ENCODE measurements at places on chromosomes 5 and 9. TPM values are rescaled to one million over a fixed set of nuclear protein-coding genes. Genes with fewer than 3 reads are reported as not detected.

DNA sequence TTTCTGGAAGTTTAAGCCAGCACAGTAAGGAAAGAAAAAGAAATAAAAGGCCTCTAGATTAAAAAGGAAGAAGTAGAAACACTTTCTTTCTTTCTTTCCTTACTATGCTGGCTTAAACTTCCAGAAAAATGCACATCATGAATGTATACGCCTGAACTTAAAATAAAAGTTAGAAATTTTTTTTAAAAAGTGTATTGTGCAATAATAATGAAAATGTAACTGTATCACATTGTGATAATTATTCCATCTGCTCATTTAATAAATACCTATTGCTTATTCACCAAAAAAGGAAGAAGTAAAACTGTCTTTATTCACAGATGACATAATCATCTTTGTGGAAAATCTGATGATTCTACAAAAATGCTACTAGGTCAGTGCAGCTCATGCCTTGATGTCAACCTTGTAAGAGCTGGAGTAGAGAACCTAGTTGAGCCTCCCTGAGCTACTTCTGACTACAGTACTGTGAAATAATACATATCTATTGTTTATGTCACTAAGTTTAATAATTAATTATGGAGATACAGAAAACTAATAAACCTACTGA, 49.4 kb downstream of the MCTP1 start:
- H3K27me3 ChIP-seq = no peaks in the 10 kb centered on the region
- H3K36me3 ChIP-seq = no peaks in the 10 kb centered on the region
- DNase-seq = no peak
- H3K27ac ChIP-seq = no peak overlapping the region

The NR6A1 gene
- polyA plus RNA-seq = 1.2 TPM

The CER1 gene
- 0.45 TPM for polyA plus RNA-seq

The CPEB4 gene
- 9.5 TPM for polyA plus RNA-seq

GRCh38 chr5:96024683-96025475, 63.2 kb upstream of the ELL2 start:
- no peak overlapping the region for H3K4me3 ChIP-seq
- no peak for DNase-seq
- no peaks in the 10 kb centered on the region for H3K36me3 ChIP-seq
- no peak overlapping the region for H3K27ac ChIP-seq
- no peaks in the 10 kb centered on the region for H3K4me1 ChIP-seq
- no peaks in the 10 kb centered on the region for H3K27me3 ChIP-seq

The PTGES2 gene
- 117 TPM for polyA plus RNA-seq

GRCh38 chr9:109868207-109868606, 88.2 kb downstream of the PALM2AKAP2 start:
- no peaks in the 10 kb centered on the region for H3K4me1 ChIP-seq
- DNase-seq = no peak
- no peaks in the 10 kb centered on the region for H3K36me3 ChIP-seq

- H3K4me3 ChIP-seq = no peak overlapping the region
- H3K27ac ChIP-seq = peak overlapping the region; percentile 44
- H3K36me3 ChIP-seq = no peaks in the 10 kb centered on the region
- peak; percentile 10 for DNase-seq
- H3K4me1 ChIP-seq = peaks cover 8% of the 10 kb centered on the region
Observed at GRCh38 chr5:10702040-10702629, 58.9 kb downstream of the DAP start.

GRCh38 chr5:116075191-116075831, 9.5 kb upstream of the COMMD10 start:
- H3K36me3 ChIP-seq = no peaks in the 10 kb centered on the region
- no peaks in the 10 kb centered on the region for H3K27me3 ChIP-seq
- no peak for DNase-seq
- no peaks in the 10 kb centered on the region for H3K4me1 ChIP-seq

The PCDHB14 gene
- 2.0 TPM for polyA plus RNA-seq

The SLC1A3 gene
- polyA plus RNA-seq = 1.1 TPM

The SPATA31E1 gene
- polyA plus RNA-seq = not detected

- H3K4me1 ChIP-seq = no peaks in the 10 kb centered on the region
- H3K27me3 ChIP-seq = no peaks in the 10 kb centered on the region
- H3K27ac ChIP-seq = no peak overlapping the region
- H3K36me3 ChIP-seq = no peaks in the 10 kb centered on the region
- DNase-seq = no peak
- H3K4me3 ChIP-seq = no peak overlapping the region
Observed at GRCh38 chr9:116309900-116310611, 156.5 kb downstream of the PAPPA start.

The FAM200C gene
- polyA plus RNA-seq = 5.3 TPM

- H3K36me3 ChIP-seq = no peaks in the 10 kb centered on the region
- H3K27ac ChIP-seq = no peak overlapping the region
- no peaks in the 10 kb centered on the region for H3K4me1 ChIP-seq
- H3K27me3 ChIP-seq = no peaks in the 10 kb centered on the region
- H3K4me3 ChIP-seq = no peak overlapping the region
Observed at GRCh38 chr5:107474716-107475489, 195.8 kb downstream of the EFNA5 start.

The VLDLR gene
- 8.6 TPM for polyA plus RNA-seq

The CDHR2 gene
- polyA plus RNA-seq = 8.0 TPM

DNA sequence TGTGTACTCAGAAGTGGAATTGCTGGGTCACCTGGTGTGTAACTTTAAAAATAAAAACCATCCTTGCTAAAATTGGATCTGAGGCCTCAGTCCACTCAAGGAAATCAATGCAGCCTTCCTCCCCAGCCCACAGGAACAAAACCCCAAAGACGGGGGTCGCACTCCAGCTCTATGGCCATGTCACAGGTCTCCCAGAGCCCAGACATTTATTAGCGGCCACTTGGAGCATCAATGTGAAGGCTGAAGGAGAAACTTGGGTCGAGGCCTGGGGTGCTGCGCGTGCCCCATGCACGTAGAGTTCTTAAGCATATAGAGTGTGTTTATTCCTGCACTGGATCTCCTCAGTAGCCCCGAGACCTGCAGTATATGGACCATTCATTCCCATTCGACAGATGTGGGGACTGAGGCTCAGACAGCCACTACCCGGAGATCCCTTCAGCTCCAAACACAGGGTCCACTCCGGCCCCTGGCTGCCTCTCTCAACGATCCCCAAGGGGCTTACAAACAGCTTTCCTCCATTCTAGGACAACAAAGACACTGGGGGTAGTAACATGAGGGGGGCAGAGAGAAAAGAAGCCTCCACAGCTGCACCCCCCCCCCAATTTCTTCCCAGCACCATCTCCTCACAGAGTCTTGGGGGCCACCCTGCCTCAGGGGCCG, 14.3 kb upstream of the OLFM1 start:
- H3K27ac ChIP-seq = no peak overlapping the region
- no peaks in the 10 kb centered on the region for H3K4me1 ChIP-seq
- H3K4me3 ChIP-seq = no peak overlapping the region
- peaks cover 18% of the 10 kb centered on the region for H3K27me3 ChIP-seq
- peak; percentile 8 for DNase-seq

GRCh38 chr5:131252824-131253171, 11.1 kb upstream of the CDC42SE2 start:
- H3K27ac ChIP-seq = no peak overlapping the region
- no peaks in the 10 kb centered on the region for H3K36me3 ChIP-seq
- H3K4me3 ChIP-seq = no peak overlapping the region
- H3K4me1 ChIP-seq = no peaks in the 10 kb centered on the region
- H3K27me3 ChIP-seq = no peaks in the 10 kb centered on the region

Data from kidney (tissue), 22 donors.